Stimulated activated CD8-positive, alpha-beta memory T cell treated with anti-CD3 and anti-CD28 coated beads, Interleukin-4, amount 100 ng/mL, for 4 hours (primary cell): ENCODE measurements at places on chromosomes 2 and 18.

GRCh38 chr2:216713691-216714336 lies 18.5 kb upstream of the IGFBP5 start:
- no peak for DNase-seq

- no peak for DNase-seq
Measured at GRCh38 chr18:76133873-76134272, 361.2 kb downstream of the ZNF516 start.

GRCh38 chr2:45614330-45614729 lies 3.3 kb upstream of the SRBD1 start:
- no peak for DNase-seq

DNA sequence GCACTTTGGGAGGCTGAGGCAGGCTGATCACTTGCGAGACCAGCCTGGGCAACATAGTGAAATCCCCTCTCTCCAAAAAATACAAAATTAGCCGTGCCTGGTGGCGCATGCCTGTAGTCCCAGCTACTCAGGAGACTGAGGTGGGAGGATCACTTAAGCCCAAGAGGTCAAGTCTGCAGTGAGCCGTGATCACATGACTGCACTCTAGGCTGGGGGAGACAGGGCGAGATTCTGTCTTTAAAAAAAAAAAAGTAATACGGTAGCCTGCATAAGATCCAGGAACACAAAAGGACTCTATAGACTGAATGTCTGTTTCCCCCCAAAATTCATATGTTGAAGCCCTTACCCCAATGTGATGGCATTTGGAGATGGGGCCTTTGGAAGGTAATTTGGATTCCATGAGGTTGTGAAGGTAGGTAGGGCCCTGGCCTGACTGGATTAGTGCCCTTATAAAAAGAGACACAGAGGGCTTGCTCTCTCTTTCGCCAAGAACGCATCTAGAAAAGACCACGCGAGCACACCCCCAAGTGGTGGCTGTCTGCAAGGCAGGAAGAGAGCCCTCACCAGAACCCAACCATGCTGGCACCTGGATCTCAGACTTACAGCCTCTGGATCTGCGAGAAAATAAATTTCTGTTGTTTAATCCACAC lies 17.0 kb downstream of the MBOAT2 start:
- no peak for DNase-seq

- DNase-seq: no peak
Measured at GRCh38 chr2:123732563-123732962, 292.5 kb upstream of the CNTNAP5 start.

DNA sequence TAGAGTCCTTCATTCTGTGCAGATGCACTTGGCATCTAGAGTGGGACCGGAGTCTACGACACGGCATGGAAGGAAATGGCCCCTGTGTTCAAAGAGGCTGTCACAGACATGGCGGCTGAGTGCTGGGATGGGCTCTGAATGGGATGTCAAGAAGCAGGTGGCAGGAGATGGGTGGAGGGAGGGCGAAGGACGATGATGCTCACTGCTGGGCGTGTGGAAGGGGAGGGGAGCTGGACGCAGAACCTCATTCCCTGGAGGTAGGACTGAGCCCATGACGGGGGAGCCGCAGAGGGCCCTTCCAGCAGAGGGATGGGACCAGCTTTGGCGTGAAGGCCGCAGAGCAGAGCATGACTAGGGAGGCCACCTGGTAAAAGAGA lies 18.8 kb upstream of the ALPI start:
- no peak for DNase-seq

DNA sequence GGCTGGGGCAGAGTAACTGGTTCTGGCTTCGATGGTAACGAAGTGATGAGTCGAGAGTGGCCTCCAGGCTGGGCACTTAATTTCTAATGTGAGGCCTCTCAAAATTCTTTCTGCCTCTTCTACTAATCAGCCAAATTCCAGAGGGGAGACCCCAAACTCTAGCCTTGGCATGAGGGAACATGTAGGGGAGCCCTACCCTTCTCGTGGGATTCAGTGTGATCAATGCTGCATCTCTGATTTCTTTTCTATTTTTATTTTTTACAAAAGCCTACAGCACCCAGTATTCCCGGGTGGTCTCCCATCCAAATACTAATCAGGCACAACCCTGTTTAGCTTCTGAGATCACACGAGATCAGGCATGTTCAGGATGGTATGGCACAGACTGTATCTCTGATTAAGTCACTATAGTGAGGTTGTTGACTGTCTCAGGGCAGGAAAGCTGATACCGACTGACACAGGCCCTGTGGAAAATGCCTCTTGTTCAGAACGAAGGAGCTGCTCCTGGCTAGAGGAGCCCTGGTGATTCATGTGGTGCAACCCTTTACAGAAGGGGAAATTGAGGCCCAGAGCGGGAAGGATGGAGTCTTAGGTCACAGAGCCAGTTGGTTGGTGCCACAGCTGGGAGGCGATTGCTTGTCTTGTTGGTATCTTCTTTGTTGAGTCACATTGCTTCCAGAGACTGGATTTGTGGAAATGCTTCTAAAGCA lies 126.3 kb upstream of the HS6ST1 start:
- DNase-seq: no peak

DNA sequence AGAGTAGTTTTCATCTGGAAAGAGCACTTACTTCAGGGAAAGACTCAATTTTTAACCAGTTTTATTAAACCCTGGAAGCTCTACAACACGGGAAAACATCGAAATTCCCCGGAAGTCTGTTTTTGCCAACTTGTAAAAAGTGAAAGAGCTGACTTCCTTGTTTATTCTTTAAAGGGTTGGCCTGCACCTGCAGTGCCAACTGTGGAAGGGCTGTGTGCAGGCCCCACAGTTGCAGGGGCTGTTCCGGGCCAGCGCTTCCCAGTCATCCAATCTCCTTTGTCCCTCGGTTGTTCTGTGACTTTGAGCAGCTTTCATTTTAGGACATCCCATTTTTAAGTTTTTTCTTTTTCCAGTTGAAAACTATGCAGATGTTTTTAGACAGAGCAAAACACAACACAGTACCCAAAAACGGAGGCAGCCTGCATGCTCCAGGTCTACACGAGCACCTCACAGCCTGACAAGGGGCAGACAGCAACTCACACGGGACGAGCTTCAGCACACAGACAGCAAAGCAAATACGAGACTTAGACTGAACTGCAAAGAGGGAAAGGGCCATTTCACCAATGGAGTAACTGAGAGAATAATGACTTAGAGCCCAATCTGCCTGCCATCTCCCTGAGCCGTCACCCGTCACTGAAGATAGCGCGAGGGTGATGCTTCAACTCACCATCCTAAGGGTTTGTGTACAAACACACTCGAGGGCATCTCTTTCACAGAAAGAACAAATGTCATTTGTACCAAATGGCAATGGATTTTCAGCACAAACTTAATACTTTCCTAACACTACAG lies 70.6 kb downstream of the EMILIN2 start:
- DNase-seq: no peak

DNA sequence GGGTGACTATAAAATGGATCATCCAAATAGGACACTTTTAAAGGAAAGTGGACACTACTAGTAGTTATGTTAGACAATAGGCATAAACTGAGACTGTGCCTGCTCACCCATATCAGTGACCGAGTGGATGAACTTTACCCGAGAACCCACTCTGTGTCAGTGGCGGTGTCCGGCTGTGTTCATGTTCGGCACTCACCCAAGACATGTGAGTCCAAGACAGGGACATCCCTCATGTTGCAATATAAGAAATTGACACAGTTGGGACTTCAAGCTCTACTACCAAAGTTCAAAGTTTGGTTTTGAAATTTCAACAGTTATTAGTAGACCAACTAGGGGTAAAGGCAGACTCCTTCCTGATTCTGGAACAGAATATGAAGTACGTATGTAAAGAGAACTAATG lies 326.3 kb upstream of the TNP1 start:
- no peak for DNase-seq

DNA sequence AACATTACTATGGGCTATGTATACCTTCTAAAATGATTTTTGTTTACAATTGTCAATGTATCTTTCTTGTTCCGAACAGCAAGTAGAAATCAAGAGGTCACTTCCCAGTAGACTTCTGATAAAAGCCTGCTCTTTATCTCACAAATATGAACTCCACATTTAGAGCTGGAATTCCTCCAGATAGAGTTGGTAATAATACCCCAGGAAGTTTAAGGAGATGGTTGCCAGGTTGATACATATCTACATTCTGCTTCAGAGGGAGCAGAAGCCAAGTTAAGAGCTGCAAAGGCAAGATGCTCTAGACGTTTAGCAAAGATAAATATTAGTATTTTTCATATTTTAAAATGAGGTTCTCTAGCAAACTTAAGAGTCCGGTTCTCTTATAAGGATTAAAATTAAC lies 267.0 kb downstream of the ERBB4 start:
- DNase-seq: no peak

GRCh38 chr18:34806527-34806926 lies 96.4 kb downstream of the DTNA start:
- DNase-seq: no peak

- DNase-seq: no peak
Measured at GRCh38 chr2:74863802-74864248, 29.9 kb downstream of the HK2 start.

- DNase-seq: no peak
Measured at GRCh38 chr18:60024857-60025256, 125.1 kb downstream of the PMAIP1 start.

DNA sequence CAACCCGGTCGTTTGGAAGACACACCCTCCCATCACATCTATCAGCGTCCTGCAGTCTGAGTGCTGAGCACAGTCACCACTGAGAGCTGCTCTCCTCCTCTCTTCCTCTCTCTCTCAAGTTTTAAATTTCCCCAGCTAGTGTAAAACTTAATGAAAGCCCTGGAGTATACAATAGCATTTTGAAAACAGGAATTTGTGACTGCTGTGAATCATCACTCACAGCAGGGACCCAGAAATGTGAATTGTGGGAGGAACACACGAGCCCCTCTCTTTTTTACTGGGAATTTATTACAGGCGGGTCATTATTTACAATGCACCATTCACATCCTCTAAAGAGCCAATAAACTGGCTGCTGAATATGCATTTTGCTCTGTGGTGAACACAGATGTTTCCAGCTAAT lies 185.0 kb upstream of the SMIM21 start:
- DNase-seq: no peak

DNA sequence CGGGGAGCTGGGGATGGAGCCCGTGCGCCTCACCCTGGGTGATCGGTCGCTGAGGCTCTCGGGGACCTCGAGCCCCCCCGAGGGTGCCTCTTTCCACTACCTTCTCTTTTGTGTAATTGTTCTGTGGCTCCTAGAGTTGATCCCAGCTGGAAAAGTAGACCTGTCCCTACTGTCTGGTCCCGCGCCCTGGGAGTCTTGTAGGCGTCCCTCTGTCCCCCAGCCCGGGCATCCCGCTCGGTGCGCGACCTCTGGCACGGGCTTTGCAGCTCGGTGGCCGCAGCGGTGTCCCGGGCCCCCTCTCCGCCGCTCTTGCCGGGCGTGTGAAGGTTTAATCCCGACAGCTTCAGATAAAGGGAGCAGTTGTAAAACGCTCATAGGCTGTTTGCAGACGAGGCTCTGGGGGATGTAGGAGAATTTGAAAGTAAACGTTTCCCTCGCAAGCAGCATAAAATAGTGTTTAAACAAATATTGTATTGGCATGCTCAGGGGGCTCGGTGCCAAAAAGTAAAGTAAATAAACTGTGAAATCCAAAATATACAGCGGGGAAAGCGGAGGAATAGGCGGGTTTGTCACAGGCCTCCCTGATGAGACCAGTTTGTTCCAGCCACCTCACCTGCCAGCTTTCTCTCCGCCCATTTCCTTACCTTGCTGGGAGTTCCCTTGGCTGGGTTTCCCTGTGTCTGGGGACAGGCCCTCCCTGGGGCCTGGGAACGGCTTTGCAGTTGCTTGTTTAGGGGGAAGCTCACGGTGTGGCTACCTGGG lies 1.9 kb downstream of the GLI2 start:
- DNase-seq: no peak

- no peak for DNase-seq
Measured at GRCh38 chr2:154408786-154409185, 289.7 kb upstream of the KCNJ3 start.

DNA sequence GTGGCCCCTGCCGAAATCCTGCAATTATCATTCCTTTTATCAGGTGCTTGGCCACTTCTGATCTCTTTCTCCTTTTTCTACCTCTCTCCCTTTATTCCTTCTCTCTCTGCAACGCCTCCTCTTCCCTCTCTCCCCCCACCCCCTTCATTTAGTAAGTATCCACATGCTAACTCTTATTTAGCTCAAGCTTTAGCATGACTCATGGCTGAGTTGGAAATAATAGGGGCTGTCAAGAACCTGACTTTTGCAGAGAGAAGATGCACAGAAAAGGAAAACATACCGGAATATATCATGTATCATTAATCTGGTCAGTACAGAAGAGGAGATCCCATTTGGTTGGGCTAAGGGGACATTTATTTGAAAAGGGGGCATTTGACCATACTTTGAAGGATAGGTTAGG lies 33.1 kb downstream of the FAM171B start:
- DNase-seq: no peak

GRCh38 chr18:57953883-57954282 lies 90.1 kb upstream of the NEDD4L start:
- no peak for DNase-seq

DNA sequence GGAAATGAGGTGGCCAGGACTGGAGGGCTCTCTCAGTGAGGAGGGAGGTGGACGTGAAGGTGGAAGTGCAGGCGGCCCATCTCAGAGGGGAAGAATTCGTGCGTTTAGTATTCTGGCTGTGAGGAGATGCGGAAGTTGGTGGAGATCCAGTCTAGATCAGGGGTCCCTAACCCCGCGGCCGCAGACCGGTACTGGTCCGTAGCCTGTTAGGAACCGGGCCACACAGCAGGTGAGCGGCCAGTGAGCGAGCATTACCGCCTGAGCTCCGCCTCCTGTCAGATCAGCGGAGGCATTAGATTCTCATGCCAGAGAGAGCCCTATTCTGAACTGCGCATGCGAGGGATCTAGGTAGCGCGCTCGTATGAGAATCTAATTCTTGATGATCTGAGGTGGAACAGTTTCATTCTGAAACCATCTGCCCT lies 1.6 kb upstream of the FHOD3 start:
- no peak for DNase-seq

- DNase-seq: no peak
Measured at GRCh38 chr2:66526180-66526579, 91.3 kb downstream of the MEIS1 start.

DNA sequence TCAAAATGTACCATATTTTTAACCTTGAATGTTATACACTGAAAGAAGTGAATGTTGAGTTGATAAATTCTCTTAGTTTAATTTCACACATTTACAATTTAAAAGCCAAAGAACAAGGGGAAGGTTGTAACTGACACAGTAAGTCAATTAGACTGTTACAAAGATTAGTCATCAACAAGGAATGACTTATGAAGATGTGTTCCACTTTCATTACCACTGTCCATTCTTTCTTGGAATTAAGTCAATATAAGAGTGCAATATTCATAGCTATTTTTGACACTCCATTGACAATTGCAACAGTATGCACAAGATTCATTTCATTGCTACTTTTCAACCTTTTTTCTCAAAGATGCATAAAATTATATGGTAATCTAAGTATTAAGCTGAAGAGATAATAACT lies 291.3 kb downstream of the RIT2 start:
- no peak for DNase-seq

GRCh38 chr2:154992826-154993225 lies 294.3 kb downstream of the KCNJ3 start:
- no peak for DNase-seq

DNA sequence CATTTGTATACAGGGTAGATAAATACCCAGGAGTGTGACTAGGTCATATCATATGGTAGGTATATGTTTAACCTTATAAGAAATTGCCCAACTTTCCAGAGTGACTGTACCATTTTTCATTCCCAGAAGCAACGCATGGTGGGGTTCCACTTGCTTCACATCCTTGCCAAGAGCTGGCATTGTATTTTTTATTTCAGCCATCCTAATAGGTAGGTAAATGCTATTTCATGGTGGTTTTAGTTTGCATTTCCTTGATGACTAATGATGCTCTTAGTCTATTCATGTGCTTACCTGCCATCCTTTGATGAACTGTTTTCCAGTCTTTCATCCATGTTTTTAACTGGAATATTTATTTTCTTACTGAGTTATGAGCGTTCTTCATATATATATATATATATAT lies 51.9 kb downstream of the MAP4K3 start:
- DNase-seq: no peak
